Amygdala (tissue), 56 donors: ENCODE measurements at places on chromosomes 3 and 15.

- DNase-seq, result no peak
These were observed 91.5 kb downstream of the CD47 start for GRCh38 chr3:107999215-107999775.

DNA sequence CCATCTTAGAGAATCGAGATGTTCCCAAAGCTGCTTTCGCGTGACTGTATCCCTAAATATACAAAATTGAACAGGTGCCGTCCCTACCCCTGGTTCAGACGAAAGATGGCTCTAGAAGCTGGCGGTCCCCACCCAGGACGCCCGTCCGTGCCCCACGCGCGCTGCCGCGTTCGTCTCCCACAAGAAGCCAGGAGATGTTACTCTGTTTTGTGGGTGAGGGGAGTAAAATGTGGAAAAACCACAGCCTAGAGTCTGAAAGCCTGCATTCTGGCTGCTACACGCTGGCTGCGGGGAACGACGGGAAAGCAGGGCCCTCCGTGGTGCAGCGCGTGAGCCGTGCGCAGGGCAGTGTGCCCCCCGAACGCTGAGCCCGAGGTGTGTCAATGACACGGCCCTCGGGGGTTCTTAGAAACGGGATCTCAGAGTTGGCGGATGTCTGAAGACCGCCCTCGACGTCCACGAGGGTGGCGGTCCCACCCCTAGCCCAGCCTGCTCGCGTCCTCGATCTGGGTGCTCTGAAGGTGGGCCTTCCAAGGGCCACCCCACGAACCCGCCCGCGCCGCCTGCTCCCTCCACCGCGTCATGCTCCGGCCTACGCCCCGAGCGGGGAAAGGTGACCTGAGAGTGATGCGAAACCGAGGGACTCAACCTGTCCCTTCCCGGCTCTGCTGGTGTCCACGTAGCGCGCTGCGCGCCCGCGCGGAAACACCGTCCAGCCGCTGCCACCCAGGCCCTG lies 95.6 kb downstream of the OCA2 start:
- DNase-seq, result no peak

GRCh38 chr15:39451121-39451688 lies 129.7 kb upstream of the THBS1 start:
- DNase-seq, result no peak

DNA sequence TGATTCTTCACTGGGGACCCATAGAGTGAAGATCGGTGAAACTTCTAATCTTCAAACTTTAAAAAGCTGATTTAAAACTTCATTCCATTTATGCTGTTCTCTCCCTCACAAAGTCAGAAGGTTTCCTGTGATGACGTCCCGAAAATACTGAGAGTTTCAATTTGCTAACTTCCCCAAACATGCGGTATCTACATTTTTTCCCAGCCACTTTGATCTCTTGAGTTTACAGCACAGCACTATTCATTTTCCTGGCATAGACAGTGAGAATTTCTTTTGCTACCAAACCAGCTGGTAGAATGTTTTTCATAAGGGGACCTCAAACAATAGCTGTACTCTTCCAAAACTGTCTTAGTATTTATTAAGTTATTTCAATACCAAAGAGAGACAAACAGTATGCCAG lies 156.8 kb downstream of the LSAMP start:
- DNase-seq, result no peak

DNA sequence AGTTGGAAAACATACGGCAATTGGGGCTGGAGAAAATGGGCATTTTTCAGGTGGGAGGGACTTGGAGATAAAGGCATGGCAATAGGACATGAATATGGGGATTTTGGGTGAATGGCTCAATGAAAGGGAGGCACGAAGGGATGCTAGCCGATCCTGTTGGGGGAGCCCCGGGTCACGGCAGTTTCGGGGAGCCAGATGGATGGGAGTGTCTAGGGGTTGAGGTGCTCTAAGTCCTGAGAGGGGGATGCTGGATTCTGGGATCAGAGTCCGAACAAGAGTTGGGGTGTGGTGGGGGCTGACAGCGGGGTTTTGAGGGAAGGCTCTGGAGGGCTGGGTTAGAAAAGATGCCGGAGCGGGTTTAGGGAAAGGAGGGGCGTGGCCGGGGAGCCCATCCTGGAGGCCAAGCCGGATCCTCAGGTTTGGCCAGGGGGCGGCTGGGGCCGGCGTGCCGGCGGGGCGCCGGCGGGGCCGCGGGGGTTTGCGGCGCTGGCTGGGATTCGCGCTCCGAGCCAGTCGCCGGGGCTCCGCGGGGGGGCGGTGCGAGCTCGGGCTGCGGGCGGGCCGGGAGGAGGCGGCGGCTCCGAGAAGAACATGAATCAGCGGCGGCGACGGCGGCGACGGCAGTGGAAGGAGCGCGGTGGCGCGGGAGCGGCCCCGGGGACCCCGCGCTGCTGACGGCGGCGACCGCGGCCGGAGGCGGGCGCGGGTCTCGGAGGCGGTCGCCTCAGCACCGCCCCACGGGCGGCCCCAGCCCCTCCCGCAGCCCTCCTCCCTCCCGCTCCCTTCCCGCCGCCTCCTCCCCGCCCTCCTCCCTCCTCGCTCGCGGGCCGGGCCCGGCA lies at the start of gene TYRO3:
Gene TYRO3 (plus strand): TSS at position 813 of the 839 bp plus-strand sequence. CDS start 46 bp downstream, outside the sequence.
- DNase-seq, result peak; percentile 71

GRCh38 chr3:2568156-2568555 lies 469.5 kb downstream of the CNTN4 start:
- no peak for DNase-seq

- no peak for DNase-seq
These were observed 271.3 kb downstream of the TJP1 start for GRCh38 chr15:29550834-29551465.

DNA sequence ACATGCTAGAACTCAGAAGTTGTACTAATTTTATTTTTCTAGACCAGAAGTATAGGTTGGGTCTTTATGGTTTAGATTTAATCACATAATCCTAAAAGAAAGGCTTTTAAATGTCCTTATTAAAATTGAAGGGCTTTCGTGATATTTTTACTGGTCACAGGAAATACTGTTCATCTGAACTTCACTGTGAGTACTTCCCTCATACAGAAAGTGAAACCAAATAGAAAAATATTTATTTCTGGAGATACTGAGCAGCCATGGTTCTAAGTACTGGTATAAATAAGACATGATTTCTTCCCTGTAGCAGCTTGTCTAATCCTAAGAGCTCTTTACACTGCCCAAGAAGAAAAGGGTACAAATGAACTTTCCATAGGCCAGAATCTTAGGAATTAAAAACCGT lies 2.0 kb downstream of the SNRK start:
- DNase-seq, result no peak

DNA sequence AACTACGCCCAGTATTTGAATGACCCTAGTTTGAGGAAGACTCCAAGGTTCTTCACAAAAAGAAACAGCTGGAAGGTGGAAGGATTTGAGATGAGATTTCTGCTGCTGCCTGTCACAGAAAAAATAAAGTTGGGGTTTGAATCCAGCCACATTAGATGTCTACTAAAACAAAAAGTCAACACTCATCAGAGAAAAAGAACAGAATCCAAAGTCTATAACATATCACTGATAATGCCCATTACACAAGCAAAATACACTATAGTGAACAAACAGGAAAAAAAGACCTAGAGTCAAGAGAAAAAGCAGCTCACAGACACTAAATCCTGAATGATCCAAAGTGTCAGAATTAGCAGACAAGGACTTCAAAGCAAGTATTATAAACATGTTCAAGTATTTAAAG lies 56.0 kb downstream of the RFX7 start:
- DNase-seq, result no peak

DNA sequence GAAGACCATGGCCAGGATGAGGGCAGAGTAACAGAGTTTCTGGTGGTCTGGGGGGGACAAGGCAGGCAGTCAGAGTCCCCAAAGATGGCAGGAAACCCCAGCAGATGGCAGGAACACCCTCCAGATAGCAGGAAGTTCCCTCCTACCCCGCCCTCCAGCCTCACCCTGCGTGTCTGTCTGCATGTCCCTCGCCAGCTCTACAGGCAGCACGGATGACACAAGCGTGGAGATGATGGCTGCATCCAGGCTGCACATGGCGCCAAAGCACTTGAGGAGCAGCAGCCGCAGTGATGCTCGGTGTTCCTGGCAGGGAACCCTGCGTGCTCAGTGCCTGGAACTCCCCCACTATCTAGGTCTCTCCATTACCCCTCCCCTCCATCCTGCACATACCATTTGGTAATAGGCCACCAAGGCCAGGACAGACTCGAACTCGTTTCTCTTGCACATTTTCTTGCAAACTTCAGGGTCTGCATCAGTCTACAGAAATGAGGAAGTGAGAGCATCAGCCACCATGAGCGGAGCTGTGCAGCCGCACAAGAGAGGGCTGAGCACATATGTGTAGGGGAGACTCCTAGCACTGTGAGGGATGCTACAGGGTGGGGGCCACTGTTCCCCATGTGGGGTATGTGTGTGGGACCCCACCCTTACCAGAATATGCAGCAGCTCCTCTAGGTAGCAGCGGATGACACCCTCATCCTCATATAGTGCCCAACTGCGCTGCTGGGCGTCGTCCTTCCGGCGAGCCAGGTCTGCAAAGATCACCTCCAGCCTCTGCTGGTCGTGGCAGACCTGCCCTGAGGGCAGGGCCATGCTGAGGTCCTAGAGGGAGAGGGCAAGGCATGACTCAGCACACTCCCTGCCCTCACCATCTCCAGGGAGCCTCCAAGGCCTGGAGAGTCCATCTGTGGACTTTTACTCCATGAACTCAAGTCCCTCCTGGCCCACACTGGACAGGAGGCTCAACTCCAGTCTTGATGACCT lies 6.0 kb downstream of the NCKIPSD start:
- DNase-seq, result no peak
